ENCODE measurements at places on chromosomes 16 and 17.

DNA sequence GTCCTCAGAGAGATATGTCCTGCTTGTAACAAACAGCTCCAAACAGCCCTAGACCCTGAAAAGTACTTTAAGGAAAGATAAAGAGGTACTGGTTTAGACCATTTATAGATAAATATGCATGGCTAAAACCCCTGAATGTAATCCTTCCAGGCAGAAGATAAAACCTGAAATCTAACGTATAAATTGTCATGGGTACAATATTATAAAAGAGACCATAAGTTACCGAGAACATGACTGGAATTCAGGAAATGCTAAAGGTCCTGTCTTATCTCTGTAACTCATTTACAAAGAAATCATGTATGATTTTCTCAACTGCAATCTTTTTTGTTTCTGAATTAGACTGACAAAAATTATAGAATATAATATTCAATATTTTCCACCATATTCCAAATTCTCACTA lies 9.2 kb upstream of the KANSL1 start:
- H3K27me3 ChIP-seq: no peaks in the 10 kb centered on the region
- H3K36me3 ChIP-seq: no peaks in the 10 kb centered on the region
- H3K4me1 ChIP-seq: no peaks in the 10 kb centered on the region
- no peak for DNase-seq

DNA sequence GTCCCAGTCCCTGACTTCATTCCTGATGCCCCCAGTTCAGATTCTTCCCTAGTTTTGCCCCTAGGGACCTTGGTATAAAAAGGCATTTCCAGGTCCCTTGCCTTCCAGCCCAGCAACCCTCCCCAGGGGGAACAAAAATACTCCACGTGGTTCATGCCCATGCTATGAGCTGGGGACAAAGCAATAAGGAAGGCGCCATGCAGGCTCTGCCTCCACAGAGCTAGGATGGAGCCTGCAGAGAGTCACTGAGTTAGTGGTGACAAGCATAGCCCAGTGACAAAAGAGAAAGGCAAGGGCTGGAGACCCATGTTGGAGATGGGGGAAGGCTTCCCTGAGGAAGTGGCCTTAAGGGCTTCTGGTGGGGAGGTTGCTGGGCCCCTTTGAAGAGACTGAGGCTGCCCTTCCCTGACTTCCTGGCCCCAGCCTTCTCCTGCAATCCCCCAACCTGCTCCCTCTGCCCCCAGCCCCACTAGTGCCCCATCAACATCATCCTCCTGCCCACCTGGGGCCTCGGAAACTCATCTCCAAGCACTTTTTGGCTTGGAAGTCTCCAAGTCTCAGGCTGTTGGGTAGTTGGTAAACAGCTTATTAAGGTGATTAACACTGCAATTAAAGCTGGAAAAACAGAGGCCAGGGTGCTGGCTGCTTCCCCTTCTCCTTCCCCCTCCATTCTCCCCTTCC lies 9.6 kb downstream of the DLX3 start:
- no peak overlapping the region for H3K27ac ChIP-seq
- no peaks in the 10 kb centered on the region for H3K36me3 ChIP-seq
- H3K4me3 ChIP-seq: no peak overlapping the region
- no peaks in the 10 kb centered on the region for H3K27me3 ChIP-seq
- no peak for DNase-seq

DNA sequence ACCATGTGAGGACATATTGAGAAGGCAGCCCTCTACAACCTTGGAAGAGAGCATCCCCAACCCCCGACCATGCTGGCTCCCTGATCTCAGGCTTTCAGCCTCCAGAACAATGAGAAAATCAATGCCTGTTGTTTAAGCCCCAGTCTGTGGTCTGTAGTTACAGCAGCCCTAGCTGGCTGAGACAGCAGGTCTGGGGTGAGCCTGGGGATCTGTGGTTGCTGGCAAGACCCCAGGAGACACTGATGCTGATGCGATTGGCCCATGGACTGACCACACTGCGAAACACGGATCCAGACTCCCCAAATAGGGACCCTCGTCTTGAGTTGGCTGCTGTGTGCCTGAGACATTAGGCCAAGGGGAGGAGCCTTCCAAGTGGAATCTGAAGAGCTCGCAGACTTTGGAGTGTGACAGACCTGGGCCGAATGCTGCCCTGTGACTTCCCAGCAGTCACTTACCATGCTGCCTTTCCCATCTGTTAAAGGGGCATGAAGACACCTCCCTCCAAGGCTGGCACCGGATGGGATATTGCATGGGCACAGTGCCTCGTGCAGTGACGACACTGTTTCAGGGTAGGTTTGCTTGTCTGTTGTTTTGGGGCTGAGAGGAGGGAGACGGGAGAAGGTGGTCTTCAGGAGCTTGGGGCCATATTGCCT lies 147.8 kb upstream of the RPL38 start:
- no peak overlapping the region for H3K27ac ChIP-seq
- no peaks in the 10 kb centered on the region for H3K36me3 ChIP-seq
- no peak for DNase-seq
- no peaks in the 10 kb centered on the region for H3K4me1 ChIP-seq

DNA sequence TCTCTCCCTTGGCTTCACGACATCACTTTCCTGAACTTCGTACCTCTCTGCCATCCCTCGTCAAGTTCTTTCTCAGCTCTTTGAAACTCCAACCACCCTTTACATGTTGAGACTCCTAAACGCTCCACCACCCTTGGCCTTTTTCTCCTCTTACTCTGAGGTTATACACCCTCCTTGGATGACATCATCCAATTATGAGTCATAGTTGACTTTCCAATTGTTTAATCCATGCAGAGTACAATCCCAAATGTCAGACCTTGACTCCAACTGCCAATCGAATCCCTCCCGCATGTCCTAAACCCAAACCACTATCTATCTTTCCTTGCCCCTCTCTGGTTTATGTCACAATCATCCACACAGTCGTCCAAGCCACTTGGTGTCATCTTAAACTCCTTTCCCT lies 18.4 kb upstream of the C16orf82 start:
- no peaks in the 10 kb centered on the region for H3K36me3 ChIP-seq
- H3K27me3 ChIP-seq: no peaks in the 10 kb centered on the region
- DNase-seq: no peak
- no peaks in the 10 kb centered on the region for H3K4me1 ChIP-seq
- H3K27ac ChIP-seq: no peak overlapping the region

- no peak overlapping the region for H3K27ac ChIP-seq
- H3K27me3 ChIP-seq: no peaks in the 10 kb centered on the region
- H3K36me3 ChIP-seq: no peaks in the 10 kb centered on the region
These were observed 2.6 kb downstream of the SPDYE4 start for GRCh38 chr17:8755590-8756255.

DNA sequence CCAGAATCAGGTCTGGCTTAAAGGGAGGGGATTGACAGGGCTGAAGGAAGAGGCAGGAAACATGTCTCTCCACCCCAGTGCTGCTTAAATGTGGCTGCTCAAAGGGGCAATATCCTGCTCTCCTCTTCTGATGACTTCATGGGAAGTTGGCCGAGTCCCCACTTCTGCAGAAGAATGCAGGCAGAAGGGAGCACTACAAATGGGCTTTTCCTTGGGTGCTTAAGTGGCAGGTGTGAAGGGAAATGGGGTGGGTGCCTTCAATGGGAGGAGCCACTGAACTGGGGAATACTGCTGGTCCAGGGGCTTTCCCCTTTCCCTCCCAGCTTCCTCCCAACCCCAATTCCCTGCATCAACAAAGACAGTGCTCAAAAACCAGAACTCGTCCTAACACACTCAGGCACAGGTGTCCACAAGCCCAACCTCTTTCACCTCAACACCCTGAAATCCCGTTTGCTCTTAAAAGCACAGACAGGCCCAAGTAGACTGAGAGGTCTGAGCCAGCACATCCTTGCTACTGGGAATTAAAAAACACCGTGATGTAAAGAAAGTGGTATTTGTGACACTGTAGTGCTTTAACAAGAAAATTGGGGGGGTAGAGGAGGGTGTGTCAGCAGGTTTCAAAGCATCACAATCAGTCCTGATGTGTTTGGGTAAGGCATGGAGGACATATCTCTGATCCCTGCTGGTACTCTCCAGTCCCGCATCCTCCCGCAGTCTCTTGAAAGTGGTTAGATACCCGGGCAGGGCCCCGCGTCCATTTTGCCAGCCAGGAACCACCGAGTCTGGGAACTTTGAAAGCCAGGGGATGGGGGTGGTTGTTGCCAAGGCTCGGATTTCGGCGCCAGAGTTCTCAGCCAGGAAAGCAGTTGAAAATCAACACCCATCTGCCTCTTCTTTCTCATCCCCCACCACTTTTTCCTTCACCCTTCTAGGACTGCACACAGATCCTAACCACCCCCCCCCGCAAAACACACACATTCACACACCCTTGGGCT lies 1.6 kb downstream of the CA10 start:
- H3K27me3 ChIP-seq: no peaks in the 10 kb centered on the region
- no peak overlapping the region for H3K27ac ChIP-seq
- H3K4me3 ChIP-seq: no peak overlapping the region
- no peaks in the 10 kb centered on the region for H3K4me1 ChIP-seq
- H3K36me3 ChIP-seq: no peaks in the 10 kb centered on the region

- no peak overlapping the region for H3K27ac ChIP-seq
- H3K36me3 ChIP-seq: no peaks in the 10 kb centered on the region
- no peaks in the 10 kb centered on the region for H3K4me1 ChIP-seq
- H3K4me3 ChIP-seq: no peak overlapping the region
- DNase-seq: no peak
- no peaks in the 10 kb centered on the region for H3K27me3 ChIP-seq
These were observed 18.8 kb downstream of the LGALS3BP start for GRCh38 chr17:78960928-78961327.

- no peak overlapping the region for H3K27ac ChIP-seq
- H3K4me1 ChIP-seq: peaks cover 21% of the 10 kb centered on the region
- H3K27me3 ChIP-seq: no peaks in the 10 kb centered on the region
These were observed 2.3 kb downstream of the SLFN5 start for GRCh38 chr17:35245196-35245486.

- no peaks in the 10 kb centered on the region for H3K4me1 ChIP-seq
- H3K4me3 ChIP-seq: no peak overlapping the region
- no peak for DNase-seq
- no peak overlapping the region for H3K27ac ChIP-seq
- H3K36me3 ChIP-seq: no peaks in the 10 kb centered on the region
These were observed 28.6 kb downstream of the NPTX1 start for GRCh38 chr17:80447790-80448189.

DNA sequence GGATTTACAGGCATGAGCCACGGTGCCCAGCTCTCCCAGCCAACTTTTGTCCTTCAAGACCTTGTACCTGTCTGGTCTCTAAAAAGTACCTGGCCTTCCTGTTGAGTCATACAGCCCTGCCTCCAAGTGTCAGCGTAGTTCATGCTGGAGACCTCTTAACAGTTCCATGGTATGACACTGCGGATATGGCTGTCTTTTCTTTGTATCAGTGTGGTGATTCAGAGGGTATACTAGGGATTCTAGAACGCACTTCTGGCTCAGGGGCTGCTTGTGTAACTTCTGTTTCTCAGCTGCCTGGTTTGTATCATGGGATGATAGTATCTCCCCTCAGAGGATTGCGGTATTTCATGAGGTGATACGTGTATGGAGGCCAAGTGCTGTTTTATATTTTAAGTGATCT lies 2.0 kb upstream of the TMEM11 start:
- H3K27ac ChIP-seq: no peak overlapping the region
- H3K27me3 ChIP-seq: no peaks in the 10 kb centered on the region
- DNase-seq: no peak
- H3K4me3 ChIP-seq: no peak overlapping the region
- H3K36me3 ChIP-seq: no peaks in the 10 kb centered on the region

GRCh38 chr17:58202859-58203258 lies 10.3 kb downstream of the EPX start:
- DNase-seq: no peak
- no peaks in the 10 kb centered on the region for H3K27me3 ChIP-seq
- H3K4me1 ChIP-seq: no peaks in the 10 kb centered on the region

DNA sequence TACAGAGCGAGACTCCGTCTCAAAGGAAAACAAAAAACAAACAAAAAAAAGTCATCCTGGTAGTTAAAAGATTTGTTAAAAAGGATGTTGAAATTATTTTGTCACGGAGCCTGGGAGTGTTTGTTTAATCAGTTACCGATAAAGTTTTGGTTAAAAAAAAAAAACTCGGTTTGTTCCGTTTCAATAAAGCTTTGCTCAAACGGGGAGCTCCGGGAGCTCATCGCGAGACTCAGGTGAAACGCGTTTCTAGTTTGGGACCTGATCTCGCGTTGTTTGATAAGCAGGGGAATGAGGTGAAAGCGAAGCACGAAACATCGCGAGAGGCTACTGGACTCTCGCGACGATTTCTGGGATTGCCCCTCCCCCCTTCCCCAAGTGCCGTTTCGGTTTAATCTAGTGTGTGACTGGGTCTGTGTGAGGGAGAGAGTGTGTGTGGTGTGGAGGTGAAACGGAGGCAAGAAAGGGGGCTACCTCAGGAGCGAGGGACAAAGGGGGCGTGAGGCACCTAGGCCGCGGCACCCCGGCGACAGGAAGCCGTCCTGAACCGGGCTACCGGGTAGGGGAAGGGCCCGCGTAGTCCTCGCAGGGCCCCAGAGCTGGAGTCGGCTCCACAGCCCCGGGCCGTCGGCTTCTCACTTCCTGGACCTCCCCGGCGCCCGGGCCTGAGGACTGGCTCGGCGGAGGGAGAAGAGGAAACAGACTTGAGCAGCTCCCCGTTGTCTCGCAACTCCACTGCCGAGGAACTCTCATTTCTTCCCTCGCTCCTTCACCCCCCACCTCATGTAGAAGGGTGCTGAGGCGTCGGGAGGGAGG lies at the start of gene CDK12:
CDK12 (plus strand) TSS at position 374 of the 813 bp plus-strand sequence. CDS start 586 bp downstream, outside the sequence.
- peak; percentile 99 for DNase-seq
- peak within 1 kb of the TSS; percentile 90 for H3K4me3 ChIP-seq
- H3K27ac ChIP-seq: peak within 1 kb of the TSS; percentile 96
- no peaks in the 10 kb centered on the region for H3K36me3 ChIP-seq
- H3K4me1 ChIP-seq: peaks cover 14% of the 10 kb centered on the region
- no peaks in the 10 kb centered on the region for H3K27me3 ChIP-seq

GRCh38 chr16:50665128-50665878 lies 15.8 kb downstream of the SNX20 start:
- H3K36me3 ChIP-seq: no peaks in the 10 kb centered on the region
- H3K27ac ChIP-seq: peak overlapping the region; percentile 37
- no peaks in the 10 kb centered on the region for H3K4me1 ChIP-seq

- H3K4me3 ChIP-seq: no peak overlapping the region
- H3K36me3 ChIP-seq: no peaks in the 10 kb centered on the region
- no peaks in the 10 kb centered on the region for H3K27me3 ChIP-seq
- DNase-seq: no peak
These were observed 3.5 kb downstream of the CHAD start for GRCh38 chr17:50465171-50465570.

DNA sequence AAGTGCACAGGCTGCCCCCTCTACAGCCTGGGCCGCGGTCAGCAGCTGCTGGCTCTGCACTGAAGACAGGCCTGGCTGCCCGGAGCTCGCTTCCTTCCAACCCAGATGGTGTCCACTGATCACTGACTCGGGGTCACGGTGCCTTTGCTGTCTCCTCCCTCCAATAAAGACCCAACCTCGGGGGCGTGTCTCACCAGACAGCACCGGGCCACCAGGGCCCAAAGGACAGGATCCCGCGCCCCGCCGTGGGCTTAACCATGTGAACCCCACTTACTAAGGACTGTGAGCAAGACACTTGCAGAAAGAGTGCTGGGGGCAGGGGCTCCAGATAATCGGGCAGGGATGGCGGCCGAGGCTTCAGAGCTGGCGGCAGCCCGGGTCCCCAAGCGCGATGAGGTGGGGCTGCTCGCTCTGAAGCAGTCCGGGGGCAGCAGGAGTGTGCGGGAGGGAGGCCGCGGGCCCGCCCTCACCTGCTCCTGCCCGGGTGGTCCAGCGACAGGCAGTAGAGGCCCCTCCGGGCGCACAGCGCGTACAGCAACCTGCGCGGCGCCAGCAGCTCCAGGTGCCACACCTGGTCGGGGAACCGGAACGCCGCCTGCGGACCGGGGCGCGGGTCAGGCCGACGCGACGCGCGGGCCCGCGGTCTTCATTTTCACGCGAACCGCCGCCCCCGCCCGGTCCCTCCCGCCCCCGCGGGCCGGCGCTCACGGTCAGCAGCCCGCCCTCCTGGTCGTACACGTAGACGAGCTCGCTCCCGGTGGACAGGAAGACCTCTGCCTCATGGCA lies 502 bp downstream of the FAAP100 start:
- H3K4me1 ChIP-seq: peaks cover 20% of the 10 kb centered on the region
- no peaks in the 10 kb centered on the region for H3K27me3 ChIP-seq
